ENCODE measurements at places on chromosomes 5 and 9.

- DNase-seq = no peak
Observed at GRCh38 chr5:167571824-167572223, 719.6 kb upstream of the WWC1 start.

DNA sequence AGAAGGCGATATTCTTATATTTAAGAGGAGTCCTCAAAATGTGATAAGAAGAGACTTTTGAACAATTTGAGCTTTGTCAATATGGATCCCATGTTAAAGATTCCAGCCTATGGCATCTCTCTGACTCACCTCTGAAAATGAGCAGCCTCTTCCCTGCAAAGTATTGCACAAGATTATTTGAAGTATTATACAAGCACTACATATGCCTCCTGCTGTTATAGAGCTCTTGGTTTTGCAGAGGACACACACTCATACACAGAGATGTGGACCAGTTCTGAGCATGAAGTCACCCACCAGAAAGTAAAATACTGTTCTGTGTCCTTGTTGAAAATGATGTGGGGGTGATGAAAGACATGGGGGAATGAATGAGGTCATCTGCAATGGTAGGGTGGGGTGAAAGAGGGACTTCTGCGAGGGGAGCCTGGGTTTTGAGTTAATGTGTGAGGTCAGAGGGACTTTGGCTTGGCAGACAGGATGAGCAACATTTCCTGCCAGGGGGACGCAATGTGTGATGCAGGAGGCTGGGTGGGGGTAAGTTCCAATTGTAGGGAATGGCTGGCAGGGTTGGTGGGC lies 25.8 kb downstream of the FBXL7 start:
- no peak for DNase-seq

GRCh38 chr9:96009223-96009602 lies 133.7 kb downstream of the ERCC6L2 start:
- no peak for DNase-seq

GRCh38 chr9:8670751-8671150 lies 871.2 kb upstream of the DMAC1 start:
- DNase-seq = no peak

GRCh38 chr9:71915495-71915894 lies 4.1 kb downstream of the C9orf85 start:
- no peak for DNase-seq

DNA sequence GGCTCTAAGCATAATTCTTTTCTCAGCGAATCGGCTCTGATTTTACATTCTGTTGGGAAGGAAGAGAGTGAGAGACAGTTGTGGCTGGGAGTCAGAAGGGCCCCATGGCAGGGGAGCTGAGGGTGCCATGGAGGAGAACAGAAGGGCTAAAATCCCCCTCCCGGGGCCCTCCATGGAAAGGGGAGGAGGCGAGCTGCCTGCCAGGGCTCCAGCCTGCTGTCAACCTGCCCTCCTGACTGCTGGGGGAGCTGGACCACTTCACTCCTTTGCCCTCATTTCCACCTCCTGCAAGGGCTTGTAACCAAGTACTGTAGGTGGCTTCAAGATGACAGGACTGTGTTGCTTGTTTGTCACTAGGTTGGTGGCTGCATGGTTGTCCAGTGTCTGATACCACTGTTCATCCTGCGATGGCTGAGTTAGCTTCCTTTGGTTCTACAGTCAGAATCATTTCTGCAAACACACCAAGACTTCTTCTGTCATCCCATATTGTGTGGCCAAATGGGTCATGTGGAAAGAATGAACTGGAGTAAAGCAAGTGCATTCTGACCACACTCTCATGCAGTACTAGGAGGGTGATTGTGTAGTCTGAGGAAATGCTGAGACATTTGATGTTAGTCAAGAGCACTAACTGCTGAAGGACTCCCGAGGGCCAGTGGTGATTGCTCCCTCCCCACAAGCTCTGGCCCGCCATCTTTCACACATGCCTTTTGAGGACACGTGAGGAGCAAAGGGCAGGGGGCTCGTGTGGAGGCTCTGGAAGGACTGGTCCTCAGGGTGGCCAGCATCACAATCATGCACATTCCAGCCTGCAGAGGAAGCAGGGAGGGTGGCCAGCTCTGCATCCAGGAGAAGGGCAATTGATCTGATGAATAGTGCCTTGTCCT lies 307.2 kb downstream of the GADD45G start:
- no peak for DNase-seq

GRCh38 chr9:126689027-126689825 lies 75.5 kb downstream of the LMX1B start:
- no peak for DNase-seq

- DNase-seq = no peak
Observed at GRCh38 chr5:154236536-154237375, 46.2 kb downstream of the GALNT10 start.

GRCh38 chr5:133635051-133635450 lies 22.7 kb upstream of the FSTL4 start:
- DNase-seq = no peak

GRCh38 chr9:77705636-77706035 lies 57.5 kb upstream of the GNA14 start:
- DNase-seq = no peak

DNA sequence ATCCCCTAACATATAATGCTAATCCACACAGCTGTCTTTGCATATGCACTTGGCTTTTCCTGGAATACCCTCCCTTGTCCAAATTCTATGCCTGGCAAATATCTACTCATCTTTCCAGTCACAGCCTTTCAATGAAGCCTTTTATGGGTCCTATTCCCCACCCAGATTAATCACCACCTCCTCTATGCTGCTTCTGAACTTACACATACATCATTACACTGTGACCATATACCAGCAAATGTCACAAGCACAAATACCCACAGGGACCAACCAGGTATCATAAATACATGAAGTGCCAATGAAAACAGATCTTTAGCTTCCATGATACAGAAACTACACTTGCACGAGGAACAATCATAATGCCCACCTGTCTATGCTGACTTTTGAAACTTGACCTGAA lies 22.3 kb downstream of the LPAR1 start:
- no peak for DNase-seq

DNA sequence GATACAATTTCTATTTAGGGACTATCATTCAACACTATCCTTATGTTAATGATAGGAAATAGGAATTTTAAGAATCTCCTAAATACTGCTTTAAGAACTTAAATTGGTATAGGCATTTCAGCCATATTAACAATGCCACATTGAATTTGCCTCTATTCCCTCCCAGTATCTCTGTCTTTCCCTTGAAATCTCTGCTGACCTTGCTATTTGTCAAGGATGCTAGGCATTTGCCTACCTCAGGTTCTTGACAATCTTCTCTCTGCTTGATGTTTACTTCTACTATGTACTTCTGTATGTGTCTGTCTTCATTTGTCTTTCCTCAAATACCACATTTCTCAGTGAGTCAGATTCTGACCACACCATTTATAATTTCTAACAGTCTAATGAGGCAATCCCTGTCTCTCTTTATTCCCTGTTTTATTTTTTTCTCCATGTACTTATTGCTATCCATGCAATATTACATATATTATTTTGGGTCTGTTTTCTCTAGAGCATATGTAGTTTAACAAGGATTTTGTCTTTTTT lies 1461.4 kb upstream of the CDH9 start:
- no peak for DNase-seq

- DNase-seq = no peak
Observed at GRCh38 chr5:179765400-179765799, 28.4 kb upstream of the LTC4S start.

- no peak for DNase-seq
Observed at GRCh38 chr5:120007598-120007997, 378.2 kb downstream of the FAM170A start.

DNA sequence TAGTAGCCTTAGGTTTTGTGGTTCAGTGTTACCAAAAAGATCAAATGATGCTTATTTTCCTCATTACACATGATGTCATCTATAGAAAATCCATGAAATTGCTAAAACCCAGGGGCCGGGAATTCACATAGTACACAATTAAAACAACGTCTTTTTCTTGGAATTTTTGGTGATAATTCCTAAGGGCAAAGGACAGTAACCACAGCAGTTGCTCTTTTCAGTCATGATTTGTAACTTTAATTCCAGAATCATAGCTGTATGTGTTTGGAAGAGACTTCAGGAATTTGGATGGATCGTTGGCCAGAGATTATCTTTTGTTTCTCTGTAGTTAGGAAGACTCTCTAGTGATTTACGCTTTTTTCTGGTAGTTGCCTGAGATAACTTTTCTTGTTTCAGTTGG lies 748.7 kb downstream of the TLE4 start:
- DNase-seq = no peak

DNA sequence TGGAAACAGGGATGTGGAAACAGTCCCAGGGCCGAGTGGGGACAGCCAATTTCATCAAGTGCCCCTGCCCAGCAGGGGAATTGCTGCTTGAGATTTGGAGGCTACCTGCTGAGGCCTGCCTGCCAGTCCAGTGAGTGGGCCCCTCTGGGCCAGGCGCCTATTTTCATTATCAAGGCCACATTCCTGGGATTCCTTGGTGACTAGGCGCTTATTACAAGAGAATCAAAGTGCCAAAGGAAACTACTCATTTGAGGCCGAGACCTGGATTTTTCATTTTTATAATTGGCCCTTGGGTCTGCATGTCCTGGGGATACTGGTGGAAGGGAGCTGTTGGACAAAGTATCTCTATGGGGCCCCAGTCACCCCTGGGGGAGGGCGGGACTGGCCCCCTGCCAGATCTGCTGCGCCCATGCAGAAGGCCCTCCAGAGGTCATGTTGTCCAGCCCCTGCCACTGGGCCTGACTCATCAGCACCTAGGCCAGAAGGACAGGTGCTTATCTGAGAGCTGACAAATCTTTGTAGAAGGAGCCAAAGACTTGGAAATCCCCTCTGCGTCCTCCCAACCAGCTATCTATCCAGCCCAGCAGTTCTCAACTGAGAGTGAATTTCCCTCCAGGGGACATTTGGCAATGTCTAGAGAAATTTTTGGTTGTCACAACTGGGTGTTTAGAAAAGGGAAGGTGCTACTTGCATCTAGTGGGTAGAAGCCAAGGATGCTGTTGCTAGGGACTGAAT lies 45.6 kb downstream of the FOXI1 start:
- DNase-seq = no peak

DNA sequence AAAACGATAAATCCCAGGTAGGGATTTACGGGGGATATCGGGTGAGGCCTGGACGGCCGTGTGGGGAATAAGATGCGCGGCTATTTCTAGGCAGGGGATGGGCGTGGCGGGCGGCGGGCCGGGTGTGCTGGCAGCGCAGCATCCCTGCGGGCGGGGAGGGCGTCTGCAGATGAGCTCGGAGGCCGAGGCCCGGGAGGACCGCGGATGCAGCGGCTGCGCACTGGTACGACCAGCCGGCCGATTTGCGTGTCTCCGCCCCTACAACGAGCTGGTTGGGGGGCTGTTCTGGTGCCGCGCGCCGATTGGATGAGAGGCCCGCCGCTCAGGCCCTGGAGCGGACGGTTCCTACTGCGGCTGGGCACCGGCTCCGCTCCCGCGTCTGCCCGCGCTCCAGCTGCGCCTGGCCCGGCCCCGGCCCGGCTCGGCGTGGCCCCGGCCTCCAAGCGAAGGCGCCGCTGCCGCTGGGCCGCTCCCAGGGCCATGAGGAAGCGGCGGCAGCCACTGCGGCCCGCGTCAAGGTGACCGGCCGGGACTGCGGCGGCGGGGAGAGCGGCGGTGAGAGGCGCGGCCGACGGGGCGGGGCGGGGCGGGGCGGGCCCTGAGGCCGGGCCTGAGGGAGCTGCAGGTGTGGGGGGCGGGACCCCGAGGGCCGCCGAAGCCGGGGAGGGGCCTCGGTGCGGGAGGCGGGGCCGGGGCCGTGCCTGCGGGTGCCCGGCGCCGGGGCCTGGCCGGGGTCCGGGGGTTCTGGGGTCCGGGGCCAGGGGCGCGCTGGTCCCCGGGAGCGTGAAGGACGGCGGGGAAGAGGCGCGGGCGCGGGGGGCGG lies at the start of gene RALGPS1:
RALGPS1 (plus strand) TSS at position 325 of the 823 bp plus-strand sequence. CDS start 47,508 bp downstream, outside the sequence.
- DNase-seq = peak; percentile 72

DNA sequence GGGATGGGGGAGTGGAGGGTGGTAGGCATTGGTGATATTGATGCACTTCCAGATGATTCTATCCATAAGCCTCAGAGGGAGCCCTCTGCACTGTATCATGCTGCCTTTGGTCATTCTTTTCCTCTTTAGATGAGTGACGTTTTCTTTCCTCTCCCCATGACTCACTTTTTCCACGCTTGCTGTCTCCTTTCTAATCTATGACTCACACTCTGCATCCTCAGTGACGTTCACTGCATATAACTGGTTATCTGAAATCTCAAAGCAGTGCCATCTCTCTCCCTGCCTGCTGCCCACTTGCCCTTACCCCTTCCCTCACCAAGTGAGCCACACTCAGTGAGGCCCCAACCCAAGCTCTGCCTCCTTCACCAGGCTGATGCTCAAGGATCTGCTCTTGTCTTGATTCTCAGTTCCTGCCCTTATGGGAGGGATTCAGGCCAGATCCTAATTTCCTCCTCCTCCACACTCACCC lies 31.6 kb downstream of the PTGS1 start:
- no peak for DNase-seq

DNA sequence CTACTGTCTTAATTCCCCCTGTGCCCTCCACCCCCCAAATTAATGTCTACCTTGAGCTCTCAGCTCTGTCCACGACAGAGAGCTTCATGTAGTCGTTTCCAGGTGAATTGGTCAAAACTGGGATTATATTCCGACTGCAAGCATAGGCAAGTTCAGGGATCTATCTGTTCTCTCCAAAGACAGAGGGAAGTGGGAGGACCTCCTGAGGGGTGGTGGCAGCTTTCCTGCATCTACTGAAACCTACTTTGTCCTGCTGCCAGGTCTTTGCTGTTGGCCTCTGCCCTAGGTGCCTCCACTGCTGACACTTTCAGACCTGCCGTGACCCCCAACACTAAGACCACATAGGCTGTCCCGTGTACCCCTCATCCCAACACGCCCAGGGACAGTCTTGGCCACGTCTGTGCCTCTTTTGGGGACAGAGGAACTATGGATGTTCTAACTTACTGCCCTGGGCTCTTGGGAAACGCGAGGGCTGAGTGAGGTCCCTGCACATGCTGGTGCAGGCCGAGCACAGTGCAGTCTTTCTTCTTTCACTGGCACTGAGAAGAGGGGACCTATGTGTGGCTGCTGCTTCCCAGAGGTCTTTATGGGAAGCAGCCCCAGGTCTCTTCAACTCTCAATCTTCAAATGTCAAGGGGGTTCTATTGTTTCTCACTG lies 125.6 kb downstream of the NTRK2 start:
- no peak for DNase-seq

- DNase-seq = no peak
Observed at GRCh38 chr5:125421006-125421405, 674.6 kb upstream of the ZNF608 start.

GRCh38 chr5:61004448-61004847 lies 59.4 kb downstream of the NDUFAF2 start:
- no peak for DNase-seq

DNA sequence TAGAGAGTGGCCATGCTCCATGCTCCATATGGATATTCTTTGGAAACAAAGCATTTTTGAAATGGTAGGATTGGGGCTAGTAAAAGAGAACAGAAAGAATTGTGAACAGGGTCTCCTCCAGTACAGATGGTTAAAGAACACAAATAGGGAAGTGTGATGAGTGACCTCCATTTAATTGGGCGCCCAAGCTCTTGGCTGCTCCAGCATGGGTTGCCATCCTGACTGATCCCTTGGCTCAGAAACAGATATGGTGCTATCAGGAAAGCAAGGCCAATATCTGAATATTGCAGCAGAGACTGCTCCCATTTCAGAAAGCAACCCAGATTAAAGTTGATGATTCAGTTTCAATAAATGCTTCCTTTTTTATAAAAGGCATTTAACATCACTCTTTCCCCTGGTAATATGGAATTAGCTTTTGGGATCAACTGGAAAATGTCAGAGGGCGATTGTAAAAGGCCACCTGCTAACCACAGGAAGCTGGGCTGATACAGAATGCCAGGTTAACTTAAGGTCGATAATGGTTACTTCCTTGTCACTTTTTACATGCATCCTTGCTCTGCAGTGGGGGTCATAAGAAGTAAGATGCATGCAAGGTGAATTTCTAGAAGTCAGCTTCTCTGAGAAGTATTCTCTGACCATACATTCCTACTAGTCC lies 52.9 kb downstream of the TMC1 start:
- no peak for DNase-seq

All from naive thymus-derived CD4-positive, alpha-beta T cell (primary cell).